Activated T-cell treated with anti-CD3 and anti-CD28 coated beads for 4 hours (primary cell): ENCODE measurements at places on chromosomes 16 and 17.

DNA sequence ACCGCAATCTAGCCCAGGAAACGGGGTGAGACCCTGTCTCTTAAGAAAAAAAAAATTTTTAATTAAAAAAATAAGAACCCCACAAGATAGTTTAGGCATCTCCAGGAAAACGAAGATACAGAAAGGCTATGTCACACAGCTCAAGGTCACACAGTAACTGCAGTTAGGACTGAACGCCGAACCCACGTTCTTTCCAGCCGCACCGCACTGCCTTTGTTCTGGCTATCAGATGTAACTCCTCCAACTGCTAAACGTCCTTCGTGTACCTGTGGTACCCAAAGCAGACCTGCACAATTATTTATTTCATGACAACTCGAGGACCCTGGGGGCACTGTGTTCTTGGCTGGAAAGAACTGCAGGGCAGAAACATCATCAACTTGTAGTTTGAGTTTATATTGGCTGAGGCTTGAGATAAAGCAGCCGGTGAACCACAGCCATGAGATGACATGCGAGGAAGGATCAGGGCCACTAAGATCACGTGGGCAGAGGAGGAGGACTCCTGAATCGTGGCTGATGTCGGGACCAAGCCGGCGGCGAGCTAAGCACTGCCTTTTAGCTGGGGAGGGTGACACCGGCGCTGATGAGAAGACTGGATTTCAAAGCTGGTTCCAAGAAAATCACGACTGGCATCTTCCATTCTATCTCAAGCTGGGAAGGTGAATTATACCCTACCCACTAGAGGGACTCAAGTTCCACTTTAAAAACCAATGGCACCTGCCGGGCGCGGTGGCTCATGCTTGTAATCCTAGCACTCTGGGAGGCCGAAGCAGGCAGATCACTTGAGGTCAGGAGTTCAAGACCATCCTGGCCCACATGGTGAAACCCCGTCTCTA is 20.7 kb upstream of the MNT start:
- no peak for DNase-seq

- no peak for DNase-seq
These were observed 102.7 kb downstream of the METRNL start for GRCh38 chr17:83181991-83182619.

DNA sequence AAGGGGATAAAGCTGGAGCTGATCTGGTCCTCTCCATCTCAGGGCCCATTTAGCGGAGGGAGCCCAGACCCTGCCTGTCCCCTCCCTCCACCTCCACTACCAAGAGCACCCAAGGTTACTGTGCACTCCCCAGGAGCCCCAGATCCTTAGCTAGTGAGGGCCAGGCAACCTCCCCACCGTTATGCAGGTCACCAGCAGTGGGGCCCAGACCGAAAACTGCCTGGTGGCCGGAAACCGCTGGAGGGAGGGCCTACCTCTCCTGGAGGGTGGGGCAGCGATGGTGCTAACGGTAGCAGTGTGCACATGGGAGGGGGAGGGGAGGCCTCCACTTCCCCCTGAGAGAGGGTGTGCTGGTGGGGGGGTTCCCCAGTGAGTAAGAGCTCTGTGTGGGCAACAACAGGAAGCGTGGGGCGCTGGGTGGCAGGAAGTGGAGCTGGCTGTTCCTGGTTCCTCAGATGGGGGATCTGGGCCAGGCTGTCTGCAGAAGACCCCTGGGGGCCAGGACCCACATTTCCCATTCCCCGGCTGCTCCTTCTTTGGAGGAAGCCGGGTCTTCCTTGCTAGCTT is 4.4 kb downstream of the FMNL1 start:
- DNase-seq, result peak; percentile 93

GRCh38 chr17:80849119-80849518 is 142.5 kb upstream of the CHMP6 start:
- DNase-seq, result no peak

- no peak for DNase-seq
These were observed 7.7 kb downstream of the HSDL1 start for GRCh38 chr16:84137287-84137686.

- no peak for DNase-seq
These were observed 117.3 kb upstream of the FAM20A start for GRCh38 chr17:68718465-68718864.

DNA sequence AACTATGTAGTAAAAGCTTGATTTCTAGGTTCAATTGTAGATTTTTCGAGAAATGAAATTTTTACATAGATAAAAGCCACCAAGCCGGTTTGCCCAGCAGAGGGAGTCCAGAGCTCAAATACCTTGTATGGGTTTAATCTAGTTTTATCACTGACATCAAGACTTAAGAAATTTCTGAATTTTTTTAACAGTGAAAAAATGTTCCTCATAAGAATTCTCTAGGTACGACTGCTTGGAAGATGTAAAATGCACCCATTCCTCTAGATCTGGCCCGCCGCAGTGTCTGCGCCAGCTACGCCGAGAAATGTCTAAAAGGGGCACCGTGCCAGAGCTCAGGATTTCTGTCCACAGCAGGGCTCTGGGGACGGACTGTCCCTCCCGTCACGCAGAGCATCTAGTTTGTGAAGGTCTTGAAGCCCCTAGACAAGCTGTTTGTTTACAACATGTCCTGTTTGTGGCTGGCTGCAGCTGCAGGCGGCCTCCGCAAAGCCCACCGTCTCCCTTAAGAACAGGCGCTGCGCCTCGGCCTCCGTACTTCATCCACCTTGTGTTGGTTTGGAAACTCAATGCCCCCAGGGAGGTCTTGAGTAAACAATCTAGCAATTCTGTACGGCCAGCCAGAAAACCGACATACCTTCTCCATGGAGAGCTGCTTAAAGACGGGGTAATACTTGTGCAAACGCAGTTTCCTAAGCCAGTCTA is 24.8 kb downstream of the MAP1LC3B start:
- peak; percentile 7 for DNase-seq

DNA sequence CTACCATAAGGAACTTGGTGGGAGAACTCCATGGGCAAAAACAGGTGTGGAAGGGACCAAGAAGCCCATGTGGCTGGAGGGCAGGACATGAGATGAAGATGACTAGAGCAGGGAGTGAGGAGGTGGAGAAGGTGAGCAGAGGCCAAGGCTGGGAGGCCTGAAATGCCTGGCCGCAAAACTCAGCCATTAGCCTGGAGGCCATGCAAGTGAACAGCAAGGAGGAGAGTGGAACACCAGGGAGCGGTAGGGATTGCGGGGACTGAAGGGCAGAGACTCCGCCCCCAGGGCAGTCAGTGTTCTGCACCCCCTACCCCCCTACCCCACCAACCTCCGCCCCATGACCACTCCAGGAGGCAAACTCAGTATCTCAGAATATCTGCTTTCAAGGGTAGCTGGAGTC is 17.0 kb downstream of the BCL7C start:
- DNase-seq, result no peak

- no peak for DNase-seq
These were observed 15.6 kb downstream of the CAMKK1 start for GRCh38 chr17:3877220-3877619.

GRCh38 chr16:53865494-53865863 is 161.5 kb downstream of the FTO start:
- DNase-seq, result no peak

GRCh38 chr17:36892112-36892838 is 45.0 kb upstream of the LHX1 start:
- no peak for DNase-seq

GRCh38 chr16:57500578-57501111 is 14.4 kb upstream of the DOK4 start:
- DNase-seq, result no peak

DNA sequence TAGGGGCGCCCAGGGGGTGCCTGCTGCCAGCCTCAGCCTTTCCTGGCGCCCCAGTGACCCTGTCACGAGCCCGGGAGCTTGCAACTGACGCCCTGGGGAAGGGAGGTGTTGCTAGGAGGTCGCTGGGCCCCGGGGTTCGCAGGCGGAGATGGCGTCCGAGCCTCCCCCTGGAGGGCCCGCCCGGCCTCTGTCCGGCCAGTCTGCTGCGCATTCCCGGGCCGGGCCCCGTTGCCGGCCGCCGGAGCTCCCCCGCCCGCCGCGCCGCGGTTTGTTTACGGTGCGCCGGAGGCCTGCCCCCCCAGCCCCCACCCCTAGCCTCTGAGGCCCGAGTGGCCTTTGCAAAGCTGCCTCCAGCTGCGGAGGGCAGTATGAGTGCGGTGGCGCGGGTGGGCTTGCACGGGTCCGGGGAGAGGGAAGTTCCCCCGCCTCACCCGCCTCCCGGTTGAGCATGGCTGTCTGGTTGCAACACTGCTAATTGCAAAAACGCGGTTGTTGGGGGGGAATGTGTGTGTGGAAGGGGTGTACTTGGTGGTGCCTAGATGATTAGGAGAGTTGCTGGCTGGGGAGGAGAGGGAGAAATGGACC is 514 bp downstream of the THRA start:
- DNase-seq, result no peak

DNA sequence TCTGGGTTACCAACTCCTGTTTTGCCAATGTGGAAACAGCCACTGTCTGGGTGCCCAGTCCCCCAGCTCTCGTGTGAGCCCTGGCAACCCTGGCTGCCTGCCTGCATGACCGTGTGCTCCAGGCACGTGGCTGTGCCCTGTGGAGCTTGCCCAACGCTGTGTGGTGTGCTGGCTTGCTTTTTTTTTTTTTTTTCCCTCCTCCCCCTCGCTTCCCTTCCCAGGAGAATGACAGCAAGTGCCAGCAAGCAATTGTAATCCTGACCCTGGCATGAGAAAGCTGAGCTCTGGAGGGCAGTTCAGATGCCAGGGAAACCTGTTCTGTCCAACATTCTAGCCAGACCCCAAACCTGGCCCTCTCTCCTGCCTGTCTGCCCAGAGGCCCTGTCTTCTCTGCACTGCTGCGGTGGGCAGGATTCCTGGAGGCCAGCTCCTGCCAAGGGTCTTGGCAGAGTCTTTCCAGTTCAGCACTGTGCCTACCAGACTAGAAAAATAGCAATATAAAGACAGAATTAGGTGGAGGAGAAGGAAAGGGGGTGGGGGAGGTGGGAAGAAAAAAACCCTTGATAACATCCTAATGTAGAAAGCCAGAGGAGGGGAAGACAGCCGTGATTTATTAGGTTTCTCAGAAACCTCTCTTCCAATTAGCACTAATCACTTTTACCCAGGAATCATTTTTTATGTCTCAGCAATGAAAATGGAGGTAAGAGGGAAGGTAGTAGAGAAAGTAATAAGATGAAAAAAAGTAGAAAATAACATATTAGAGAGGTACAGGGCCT is 9.0 kb downstream of the HLF start:
- no peak for DNase-seq

DNA sequence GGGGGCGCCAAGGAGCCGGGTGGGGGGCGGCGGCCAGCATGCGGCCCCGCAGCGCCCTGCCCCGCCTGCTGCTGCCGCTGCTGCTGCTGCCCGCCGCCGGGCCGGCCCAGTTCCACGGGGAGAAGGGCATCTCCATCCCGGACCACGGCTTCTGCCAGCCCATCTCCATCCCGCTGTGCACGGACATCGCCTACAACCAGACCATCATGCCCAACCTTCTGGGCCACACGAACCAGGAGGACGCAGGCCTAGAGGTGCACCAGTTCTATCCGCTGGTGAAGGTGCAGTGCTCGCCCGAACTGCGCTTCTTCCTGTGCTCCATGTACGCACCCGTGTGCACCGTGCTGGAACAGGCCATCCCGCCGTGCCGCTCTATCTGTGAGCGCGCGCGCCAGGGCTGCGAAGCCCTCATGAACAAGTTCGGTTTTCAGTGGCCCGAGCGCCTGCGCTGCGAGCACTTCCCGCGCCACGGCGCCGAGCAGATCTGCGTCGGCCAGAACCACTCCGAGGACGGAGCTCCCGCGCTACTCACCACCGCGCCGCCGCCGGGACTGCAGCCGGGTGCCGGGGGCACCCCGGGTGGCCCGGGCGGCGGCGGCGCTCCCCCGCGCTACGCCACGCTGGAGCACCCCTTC is 484 bp downstream of the FZD2 start:
- DNase-seq, result no peak

DNA sequence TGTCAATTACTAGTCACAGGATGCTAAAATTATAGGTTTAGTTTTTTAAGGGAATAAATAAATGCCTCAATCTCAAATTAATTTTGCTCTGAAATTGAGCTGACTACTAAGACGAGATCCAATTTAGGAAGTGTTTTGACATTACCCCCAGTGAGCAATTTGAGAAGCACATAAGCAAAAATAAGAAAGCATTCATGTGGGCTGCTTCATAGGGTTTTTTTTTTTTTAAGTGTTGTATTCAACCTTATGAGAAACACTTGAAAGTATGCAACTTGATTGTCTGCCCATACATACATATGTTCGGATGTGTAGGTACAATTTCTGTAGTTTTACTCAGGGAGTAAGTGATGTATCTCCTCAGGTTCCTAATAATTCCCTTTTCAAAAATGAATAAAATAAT is 77.6 kb downstream of the PRKCA start:
- no peak for DNase-seq

DNA sequence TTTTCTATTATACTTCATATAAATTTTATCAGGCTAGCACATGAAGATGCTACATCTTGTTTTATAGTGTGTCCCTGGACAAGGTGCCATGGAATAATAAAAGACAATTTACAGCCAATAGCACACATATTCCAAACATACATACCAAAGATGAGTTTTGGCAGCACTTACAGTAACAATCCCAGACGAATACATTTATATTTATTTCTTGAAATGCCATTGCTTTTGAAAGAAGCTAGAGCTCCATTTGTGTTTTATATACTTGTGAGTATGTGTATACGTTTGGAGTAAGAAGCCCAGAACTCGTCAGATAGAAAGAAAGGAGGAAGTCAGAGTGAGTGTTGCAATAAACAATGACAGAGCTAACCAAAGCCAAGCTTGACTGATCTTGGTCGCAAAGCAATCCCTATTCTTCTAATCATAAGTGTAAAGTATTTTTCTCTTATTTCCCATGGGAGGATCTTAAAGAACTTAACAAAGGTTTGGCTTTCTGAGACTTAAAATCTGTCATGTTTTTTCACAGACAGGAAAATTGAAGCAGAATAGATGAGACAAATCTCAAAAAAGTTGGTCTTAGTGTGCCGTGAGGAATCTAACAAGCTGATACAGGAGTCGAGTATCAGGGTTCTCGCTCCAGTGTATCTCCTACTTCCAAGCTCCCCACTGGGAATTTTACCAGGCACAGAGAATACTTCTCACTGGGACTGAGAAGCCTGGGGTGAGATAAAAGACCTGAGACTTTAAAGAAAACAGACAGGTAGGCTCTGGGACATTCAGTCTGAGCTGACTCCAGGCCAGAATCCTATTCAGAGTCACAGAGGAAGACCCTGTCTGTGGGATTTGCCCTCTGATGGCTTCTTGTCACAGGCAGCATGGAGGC is 175.4 kb downstream of the AATF start:
- DNase-seq, result no peak

GRCh38 chr17:62049299-62049698 is 15.8 kb downstream of the MED13 start:
- no peak for DNase-seq
